ENCODE measurements at places on chromosomes 16 and 17.

DNA sequence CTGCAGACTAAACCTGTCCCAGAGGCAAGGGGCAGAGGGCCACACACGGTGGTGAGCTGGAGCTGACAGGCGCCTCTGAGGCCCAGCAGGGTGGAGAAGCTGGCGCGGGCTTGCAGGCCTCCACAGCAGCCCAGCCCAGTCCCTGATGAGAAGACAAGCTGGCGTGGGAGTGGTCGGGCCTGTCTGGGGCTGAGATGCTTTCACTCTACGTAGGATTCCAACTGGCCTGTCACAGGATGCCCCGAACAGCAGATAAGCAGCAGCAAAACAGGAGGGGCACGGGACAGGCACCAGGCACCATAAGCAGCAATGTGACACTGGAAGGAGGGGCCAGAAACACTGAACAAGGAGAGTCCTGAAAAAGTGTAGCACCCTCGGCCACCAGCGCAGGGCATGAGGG is 40.1 kb downstream of the PEMT start:
- DNase-seq = no peak

- DNase-seq = no peak
Observed at GRCh38 chr16:85759136-85759535, 8.2 kb upstream of the C16orf74 start.

DNA sequence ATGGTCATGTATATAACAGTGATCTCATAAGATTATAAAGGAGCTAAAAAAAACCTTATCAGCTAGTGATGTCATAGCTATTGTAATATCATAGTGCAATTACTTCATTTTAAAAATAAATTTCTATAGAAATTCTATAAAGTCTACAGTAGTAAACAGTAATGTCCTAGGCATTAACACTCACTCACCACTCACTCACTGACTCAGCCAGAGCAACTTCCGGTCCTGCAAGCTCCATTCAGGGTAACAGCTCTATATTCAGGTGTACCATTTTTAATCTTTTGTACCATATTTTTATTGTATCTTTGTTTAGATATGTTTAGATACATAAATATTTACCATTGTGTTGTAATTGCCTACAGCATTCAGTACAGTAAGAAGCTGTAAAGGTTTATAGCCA is 524.4 kb upstream of the CDH5 start:
- DNase-seq = no peak

DNA sequence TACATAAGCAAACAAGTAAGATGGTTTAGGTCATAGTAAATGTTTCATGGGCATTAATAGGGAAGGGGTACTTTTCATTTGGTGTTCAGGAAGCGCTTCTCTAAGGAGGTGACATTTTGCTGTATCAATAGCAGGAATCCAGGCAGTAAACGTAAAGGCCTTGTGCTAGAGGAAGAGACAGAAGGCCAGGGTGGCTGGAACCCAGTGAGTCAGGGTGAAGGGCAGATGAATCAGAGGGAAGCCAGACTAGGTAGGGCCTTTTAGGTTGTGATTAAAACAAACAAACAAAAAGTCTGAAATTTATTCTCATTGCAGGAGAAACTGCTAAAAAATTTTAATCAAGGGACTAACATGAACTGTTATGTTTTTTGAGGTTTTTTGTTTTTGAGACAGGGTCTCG is 6.5 kb downstream of the BMERB1 start:
- DNase-seq = no peak

- DNase-seq = no peak
Observed at GRCh38 chr16:87611456-87611855, 9.1 kb downstream of the JPH3 start.

DNA sequence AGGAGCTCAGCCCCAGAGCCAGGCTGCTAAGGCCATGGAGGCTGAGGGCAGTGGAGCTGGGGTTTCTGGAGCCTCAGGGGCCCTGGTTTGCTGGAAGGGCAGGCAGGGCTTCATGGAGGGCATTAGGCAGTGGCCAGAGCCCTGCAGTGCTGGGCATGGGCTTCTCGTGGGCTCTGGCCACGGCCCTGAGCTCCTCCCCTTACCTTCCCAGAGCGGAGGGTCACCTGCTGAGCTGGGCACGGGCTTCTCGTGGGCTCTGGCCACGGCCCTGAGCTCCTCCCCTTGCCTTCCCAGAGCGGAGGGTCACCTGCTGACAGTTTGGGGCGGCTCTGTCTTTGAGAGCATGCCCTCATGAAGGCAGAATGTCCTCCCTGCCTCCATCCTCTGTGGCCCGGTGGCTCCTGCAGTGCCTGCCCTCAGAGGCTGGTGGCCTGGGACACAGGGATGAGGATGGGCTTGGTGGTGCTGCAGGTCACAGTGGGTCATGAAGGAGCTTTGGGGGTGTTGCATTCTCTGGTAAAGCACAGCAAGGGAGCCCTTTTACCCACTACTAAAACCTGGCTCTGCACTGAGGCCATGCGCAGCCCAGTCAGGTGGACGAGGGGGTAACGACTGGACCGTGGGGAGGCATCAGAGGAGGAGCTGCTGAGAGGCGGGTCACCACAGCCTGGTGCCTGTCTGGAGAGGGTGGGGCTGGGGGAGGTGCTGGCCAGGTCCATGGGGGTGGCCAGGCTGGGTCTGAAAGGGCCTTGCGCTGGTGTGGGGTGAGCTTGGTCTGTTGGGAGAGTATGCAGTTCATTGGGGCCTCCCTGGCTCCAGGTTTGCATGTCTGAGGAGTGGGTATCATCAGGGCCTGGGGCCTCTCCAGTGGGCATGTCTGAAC is 2.9 kb upstream of the RNPS1 start:
- DNase-seq = no peak

DNA sequence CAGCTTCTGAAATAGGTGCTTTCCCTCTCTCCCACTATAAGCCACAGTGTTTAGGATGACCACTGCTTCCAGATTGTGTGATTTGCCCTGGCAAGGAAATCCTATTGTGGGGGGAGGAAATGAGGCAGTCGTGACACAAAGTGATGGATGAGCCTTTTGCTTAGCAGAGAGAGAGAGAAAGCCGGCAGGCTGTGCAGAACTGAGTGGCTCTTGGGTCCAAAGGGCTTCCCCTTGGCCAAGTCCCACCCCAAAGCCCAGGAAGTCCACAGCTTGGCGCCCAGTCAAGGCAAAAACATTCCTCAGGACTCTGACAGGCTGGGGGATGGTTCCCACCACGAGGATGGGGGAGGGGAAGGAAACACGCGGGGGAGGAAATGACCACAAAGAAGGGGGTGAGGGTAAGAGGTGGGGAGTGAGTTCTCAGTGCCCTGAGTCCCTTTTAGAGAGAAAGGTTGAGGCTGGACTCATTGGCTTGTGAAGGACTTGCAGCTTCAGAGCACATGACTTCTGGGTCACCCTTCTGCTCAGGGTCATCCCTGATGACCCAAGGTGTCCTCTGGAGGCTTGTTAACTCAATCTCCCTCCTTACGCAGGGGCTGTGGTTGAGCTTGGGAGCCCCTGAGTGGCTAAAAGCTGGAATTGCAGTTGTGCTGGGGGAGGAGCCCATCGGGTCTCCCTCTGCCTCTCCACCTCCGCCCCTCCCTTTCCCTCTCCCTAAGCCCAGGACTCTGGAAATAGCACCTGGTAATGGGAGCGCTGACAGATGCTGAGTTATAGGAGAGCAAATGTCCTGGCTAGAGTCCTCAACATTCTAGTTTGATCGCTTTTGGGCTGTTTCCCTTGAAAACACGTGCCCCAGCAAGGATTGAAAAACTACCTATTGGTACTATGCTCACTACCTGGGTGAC is 10.3 kb upstream of the MSL1 start:
- no peak for DNase-seq

DNA sequence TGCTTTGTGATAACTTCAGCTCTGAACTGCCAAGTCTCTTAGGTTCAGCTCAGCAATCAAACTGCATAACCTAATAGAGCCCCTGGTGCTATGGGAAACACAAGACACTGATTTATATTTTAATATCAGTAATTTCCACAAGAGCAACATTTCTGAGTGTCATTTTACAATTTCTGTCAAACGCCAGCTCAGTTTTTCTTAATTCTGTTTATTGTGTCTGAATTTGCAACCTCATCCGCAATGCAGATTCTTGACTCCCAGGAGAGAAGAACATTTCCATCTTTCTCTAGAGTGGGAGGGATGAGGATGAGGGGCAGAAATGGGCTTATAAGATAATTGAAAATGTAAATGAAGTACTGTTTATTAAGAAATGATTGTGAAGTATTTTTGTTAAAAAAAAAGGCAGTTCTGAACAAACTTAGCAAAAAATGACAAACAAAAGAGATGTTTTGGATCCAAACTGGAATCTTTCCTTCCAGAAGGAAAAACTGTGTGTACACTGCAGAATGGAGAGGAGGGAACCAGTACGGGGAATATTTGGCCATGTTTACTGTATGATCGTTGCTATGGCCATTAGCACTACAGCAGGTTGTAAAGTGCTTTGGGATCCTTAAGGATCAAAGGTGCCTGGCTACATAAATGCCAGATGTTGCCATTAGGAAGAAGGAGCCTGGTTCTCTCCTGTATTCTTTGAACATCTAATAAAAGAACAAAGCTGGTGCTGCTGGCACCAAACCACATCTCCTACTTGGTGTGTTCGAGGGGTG is 7.4 kb upstream of the PMFBP1 start:
- no peak for DNase-seq

DNA sequence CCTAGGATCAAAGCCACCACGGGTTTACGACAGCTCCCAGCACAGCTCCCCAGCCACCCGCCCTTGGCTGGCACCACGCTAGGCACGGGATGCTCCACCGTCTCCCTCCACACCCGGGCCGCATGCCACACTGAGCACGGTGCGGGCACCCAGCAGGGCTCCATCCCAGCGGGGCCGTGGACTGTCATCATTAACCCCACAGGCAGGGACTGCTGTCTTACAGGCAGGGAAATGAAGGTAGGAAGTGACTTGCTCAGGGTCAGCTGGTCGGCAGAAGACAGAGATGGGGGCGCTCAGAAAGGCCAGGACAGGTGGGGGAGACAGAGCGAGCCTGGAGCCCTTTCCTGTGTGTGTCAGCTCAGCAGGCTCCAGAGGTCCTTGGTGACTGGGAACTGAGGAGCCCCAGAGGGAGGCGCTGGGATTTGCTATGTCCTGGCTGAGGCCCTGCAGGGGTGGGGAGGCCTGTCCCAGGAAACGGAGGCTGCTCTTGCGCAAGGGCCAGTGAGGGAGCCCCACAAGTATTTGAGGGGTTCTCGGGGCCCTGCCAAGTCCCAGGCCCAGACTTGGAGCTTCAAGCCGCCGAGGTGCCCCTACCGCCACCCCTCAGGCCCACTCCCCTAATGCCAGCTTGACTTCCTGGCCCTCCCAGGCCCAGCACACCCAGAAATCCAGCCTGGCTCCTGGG is 3.2 kb downstream of the UBALD1 start:
- DNase-seq = no peak

- DNase-seq = no peak
Observed at GRCh38 chr17:60599220-60599619, 773 bp upstream of the PPM1D start.

DNA sequence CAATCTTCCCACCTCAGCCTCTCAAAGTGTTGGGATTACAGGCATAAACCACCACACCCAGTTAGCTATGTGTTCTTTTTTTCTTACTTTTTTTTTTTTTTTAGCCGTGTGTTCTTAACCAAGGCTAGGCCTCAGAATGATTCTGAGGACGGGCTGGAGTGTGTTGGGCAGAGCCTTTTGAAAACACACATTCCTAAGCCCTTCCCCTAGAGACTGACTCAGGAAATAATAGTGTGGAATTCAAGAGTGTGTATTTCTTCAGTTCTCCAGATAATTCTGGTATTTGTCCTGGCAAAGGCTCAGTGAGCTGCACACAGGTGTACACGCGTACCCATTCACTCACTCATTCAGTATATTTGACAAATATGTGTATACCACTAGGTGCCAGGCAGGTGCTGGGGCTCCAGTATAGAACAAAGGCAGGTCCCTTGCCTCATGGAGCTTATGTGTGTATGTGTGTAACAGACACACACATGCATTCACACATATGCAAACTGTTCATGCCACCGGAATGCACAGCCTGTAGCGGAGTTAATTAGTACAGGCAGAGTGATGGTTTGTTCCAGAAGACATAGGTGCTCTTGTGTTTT is 19.4 kb upstream of the NFATC3 start:
- no peak for DNase-seq

DNA sequence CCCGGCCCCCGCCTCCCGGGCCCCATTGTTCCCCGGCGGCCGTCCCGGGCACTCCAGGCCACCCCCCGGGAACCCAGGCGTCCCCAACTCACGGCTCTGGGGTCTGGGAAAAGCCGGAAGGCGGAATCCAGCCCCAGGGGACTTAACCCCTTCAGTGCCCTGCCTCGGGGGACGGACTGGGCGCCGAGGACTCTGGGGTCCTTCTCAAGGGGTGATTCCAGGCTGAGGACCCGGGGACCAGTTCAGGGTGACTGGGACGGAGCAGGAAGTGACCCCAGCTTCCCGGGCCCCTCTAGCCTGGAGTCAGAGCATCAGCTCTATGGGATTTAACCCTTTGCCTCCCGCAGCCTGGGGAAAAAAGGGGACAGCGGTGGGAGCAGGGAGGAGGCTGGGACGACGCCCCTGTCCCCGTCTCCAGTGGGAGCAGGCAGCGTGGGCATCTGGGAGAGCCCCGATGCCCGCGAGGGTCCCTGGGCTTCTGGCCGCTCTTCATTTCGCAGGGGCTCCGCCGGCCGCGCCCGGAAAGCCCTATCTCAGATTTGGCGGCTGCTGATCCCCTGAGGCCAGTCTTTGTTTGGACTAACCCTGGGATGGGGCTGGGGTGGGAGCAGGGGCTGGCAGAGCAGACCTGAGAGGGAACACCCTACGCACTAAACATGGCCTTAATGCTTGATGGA is at the start of gene ZNF629:
Gene ZNF629, minus strand, starts transcription at position 270 of the 677 bp plus-strand sequence. CDS start 2,723 bp downstream, outside the sequence.
- DNase-seq = no peak

- DNase-seq = no peak
Observed at GRCh38 chr16:73874324-73874723, 422.3 kb upstream of the PSMD7 start.

DNA sequence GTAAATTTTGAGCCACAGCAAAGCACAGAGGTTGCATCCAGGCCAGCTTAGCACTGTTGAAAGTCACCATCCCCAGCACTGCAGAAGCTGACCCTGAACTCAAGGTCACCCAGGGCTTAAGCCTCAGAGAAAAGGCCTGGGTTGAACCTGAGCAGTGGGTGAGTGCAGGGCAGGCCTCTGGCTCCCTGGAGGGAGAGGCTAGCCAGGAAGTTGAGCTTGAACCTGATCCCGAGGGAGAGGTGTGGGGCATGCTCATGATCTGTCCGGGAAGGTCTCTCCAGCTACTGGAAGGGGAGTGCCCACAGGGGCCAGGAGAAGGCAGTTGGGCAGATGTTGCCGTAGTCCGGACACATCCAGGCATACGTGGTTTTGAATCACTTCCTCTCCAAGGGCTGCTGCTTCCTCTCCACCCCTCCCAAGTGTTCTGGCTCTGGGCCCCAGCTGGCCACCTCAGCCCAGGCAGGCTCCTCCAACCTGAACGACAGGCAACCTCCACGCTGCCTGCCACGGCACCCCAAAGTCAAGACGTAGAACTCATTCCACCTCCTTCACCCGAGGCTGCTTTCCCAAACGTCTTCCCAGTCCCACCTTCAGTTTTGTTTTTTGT is 18.4 kb downstream of the CARHSP1 start:
- no peak for DNase-seq

GRCh38 chr16:54630284-54630967 is 300.2 kb upstream of the IRX5 start:
- no peak for DNase-seq

DNA sequence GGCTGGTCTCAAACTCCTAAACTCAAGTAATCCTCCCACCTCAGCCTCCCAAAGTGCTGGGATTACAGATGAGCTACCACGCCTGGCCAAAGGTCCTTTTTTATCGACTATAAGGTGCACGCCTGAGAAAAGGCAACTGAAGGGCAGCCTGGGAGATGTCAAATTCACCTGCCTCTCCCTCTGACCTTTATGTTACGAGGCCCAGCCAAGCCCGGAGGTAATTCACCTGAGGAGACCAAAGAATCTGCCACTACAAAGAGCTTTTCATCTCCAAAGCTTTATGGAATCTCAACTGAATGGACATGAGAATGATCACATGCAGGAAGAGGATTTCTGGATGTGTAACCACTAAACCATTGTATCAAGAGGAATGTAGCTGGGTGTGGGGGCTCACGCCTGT is 37.2 kb downstream of the LYRM1 start:
- no peak for DNase-seq

All from cortex of kidney (tissue), 1 donor.